GM23338 (cell line): ENCODE measurements at places on chromosomes 7 and 10. TPM values are rescaled to one million over a fixed set of nuclear protein-coding genes. Genes with fewer than 3 reads are reported as not detected.

The PKD2L1 gene
- polyA plus RNA-seq, result not detected in 2 replicates

The TFEC gene
- polyA plus RNA-seq, result not detected in 2 replicates

The NKX1-2 gene
- polyA plus RNA-seq, result 9.4 and 9.8 TPM in 2 replicates

The RSPH10B gene
- 0.99 TPM in 1 of 2 replicates, not detected in the other for polyA plus RNA-seq

The ITGA8 gene
- polyA plus RNA-seq, result not detected in 2 replicates

The WDFY4 gene
- polyA plus RNA-seq, result not detected in 2 replicates

The SYT15 gene
- polyA plus RNA-seq, result 0.83 and 1.5 TPM in 2 replicates

The DYDC2 gene
- 9.0 and 10.3 TPM in 2 replicates for polyA plus RNA-seq

GRCh38 chr10:122057841-122058413 is 69.0 kb downstream of the TACC2 start:
- no peak for DNase-seq

GRCh38 chr10:82149674-82150073 is 274.7 kb downstream of the NRG3 start:
- DNase-seq, result no peak

DNA sequence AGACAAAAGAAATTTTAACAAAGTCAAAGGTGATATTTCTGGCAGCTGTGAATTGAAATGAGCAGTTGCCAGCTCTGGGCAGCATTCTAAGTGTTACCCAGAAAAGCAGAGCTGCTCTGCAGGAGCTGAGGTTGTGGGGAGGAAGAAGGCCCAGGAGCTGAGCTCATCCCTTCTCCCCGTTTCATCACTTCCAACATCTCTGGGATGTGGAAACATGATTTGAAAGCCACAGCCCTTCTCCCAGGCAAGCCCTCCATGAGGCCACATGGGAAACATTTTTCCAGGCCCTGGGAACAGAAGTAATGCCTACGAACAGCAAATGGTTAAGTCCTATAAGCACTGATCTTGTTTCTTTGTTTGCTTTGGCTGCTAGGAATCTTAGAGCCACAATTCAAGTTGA is 10.9 kb upstream of the DMBT1 start:
- DNase-seq, result no peak

DNA sequence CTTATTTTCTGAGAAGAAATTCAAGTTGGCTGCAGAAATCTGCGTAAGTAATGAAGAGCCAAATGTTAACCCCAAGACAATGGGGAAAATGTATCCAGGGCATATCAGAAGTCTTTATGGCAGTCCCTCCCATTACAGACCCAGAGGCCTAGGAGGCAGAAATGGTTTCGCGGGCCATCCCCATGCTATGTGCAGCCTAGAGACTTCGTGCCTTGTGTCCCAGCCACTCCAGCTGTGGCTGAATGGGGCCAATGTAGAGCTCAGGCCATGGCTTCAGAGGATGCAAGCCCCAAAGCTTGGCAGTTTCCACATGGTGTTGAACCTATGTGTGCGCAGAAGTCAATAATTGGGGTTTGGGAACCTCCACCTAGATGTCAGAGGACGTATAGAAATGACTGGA is 131.9 kb downstream of the GPR37 start:
- DNase-seq, result no peak

GRCh38 chr10:115933098-115933497 is 339.9 kb downstream of the GFRA1 start:
- DNase-seq, result no peak

- DNase-seq, result peak; percentile 45
Measured at GRCh38 chr10:124827474-124827873, 25.9 kb downstream of the ABRAXAS2 start.

DNA sequence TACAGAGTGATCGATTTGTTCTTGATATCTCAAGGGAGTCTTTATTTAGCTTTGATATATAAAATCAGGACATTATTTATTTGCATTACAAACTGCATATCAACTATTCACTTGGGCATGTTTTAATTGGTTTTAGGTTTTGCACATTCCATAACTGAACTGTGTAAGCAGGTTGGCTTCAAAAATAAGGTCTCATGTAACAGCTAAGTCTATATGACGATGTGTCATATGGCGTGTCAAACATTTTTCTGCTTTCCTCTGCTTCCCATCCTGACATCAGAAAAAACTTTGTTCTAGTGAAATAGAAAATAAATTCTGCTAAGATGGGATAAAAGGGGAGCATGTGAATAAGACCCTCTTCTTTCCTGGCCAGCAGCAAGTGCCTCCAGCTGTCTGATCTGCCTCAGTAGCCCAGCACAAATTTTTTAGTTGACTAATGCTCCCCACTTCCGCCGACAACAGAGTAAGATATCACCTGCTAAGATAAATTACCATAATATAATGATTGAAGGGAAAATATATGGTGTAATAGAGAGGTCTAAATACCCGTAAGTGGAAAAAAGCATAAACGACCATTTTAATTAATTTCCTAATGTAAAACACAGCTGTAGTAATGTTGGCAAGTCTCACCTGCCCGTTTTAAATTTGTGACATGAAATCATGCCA is 180.5 kb downstream of the TAX1BP1 start:
- DNase-seq, result no peak

DNA sequence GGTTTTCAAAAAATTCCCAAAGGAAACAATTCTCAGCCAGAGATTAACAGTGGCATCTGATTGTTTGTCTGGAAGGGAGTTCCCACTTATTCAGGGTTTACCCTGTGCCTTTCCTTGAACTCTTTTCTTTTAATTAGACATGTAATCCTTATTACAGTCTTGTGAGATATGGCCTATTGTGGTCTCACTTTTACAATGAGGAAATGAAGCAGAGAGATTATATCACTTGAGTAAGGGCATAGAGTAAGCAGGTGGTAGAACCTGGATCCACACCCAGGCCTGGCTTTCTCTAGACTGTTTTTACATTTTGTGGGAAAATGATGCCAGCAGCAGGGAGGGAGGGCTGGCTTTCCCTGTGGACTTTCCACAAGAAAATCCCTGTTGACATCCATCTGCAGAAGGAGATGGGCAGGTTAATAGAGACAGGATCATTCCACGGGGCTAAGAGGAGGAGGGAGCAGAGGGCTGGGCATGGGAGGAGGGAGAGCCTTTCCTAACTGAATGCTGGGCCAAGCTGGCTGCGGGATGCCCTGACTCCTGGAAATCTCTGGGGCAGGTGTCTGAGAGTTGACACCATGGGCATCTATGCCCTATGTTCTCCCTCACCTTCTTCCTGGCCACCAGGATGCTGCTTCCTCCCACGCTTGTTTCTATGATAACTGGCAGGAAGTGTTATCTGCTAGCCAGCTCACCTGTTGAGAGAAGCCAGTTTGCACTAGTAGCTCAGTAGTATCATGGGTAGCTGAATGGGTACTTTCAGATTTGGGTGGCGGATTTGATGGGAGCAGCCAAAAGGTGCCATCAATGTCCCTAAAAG is 28.7 kb upstream of the ARHGAP22 start:
- DNase-seq, result no peak

- peak; percentile 30 for DNase-seq
Measured at GRCh38 chr10:121152033-121152432, 300.9 kb downstream of the WDR11 start.

GRCh38 chr10:6240254-6240653 is 37.5 kb downstream of the PFKFB3 start:
- DNase-seq, result no peak

- no peak for DNase-seq
Measured at GRCh38 chr10:89975071-89975470, 273.7 kb downstream of the KIF20B start.

DNA sequence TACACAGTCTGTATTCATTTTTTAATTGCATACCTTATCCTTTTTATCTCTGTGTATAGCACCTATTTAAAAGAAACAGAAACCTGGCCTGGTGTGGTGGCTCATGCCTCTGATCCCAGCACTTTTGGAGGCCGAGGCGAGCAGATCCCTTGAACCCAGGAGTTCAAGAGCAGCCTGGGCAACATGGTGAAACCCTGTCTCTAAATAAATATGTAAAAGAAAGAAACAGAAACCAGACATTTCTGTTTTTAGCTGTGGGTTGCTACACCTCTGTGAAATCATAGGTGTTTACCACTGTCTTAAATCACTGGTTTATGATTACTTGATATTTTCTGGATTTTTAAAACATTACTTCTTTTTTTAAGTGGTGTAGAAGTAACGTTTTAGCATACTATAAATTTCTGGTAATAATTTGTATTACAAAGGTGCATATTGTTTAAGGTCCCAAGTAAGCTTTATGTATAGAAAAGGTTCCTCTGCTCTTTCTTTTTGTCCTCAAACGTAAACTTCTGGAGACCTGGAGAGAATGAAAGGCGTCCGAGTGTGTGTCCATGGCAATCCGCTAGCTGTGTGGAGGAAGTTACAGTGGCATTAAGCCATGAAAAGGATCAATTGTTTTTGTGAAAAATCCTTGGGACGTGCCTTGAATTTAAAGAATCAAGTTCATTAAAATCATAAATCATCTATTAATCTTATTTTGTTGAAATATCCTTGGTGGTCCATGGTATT is 41.1 kb downstream of the PTPRZ1 start:
- no peak for DNase-seq

GRCh38 chr7:67438913-67439505 is 442.4 kb downstream of the TYW1 start:
- DNase-seq, result no peak

- peak; percentile 38 for DNase-seq
Measured at GRCh38 chr10:128411643-128412042, 285.4 kb upstream of the MKI67 start.

GRCh38 chr10:6033954-6034353 is 28.2 kb downstream of the IL2RA start:
- DNase-seq, result no peak

DNA sequence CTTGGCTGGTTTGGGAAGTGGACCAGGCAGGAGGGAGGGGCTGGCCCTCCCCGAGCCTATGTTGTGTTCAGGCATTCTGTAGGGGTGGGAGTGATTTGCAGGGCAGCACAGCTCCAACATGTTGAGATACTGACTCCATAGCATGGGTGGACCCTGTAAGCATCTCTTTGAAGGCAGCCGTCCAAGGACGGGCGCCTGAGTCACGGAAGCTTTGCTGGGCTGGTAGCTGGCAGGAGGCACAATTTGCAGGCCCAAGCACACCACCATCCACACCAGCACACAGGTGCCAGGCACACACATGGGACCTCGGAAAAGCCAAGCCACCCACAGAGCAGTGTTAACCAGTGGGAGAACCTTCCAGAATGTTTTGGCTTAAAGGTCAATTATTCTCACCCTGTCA is 505.1 kb upstream of the FOXK1 start:
- no peak for DNase-seq

DNA sequence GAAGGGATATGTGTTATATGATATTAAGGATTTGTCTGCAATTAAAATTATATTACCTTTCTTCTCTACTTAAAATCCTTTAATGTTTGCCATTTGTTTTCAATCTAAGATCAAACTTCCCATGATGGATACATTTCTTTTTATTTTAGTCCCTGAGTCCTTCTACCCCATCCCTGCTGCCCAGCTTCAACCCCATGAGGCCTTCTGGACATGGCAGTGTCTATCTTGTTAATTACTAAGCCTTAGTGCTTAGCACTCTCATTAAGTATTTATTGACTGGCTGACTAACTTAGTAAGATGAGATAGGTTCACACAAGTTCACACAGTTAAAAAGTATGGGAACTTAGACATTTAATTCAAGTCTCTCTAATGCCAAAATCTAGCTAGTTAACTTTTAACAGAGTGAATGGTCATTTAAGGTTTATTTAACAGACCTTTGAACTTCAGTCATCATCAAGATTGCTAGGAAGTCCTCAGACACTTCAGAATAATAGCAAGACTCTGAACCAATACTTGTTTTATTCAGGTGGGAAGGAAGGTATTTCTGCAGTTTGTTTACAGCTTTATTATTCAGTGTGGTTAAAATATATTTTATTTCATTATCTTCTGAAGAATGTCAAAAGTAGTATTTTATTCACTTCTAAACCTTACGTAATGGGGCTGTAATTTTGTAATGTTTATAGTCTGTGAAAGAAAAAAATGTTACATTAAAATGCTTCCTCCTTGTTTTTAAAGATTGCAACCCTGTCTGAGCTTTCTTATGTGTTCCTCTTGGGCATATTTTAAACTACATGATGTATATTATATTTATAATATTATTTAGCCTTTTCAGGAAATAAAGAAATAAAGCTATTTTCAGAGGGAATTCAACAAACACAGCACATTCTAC is 848.9 kb downstream of the REEP3 start:
- no peak for DNase-seq

- no peak for DNase-seq
Measured at GRCh38 chr7:83065714-83066113, 97.0 kb downstream of the PCLO start.

DNA sequence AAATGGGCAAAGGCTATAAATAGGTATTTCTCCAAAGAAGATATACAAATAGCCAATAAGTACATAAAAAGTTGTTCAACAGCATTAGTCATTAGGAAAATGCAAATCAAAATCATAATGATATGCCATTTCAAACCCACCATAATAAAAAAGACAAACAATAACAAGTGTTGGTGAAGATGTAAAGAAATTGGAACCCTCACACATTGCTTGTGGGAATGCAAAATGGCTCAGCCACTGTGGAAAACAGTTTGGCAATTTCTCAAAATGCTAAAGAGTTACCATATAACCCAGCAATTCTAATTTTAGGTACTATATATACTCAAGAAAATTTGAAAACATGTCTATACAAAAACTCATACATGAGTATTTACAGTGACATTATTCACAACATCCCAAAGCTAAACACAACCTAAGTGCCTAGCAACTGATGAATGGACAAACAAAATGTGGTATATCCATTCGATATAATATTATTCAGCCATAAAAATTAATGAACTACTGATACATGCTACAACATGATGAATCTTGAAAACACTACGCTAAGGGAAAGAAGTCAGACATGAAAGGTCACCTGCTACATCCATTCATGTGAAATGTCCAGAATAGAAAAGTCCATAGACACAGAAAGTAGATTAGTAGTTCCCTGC is 55.6 kb downstream of the CHCHD3 start:
- DNase-seq, result no peak

- no peak for DNase-seq
Measured at GRCh38 chr7:129649128-129649690, 37.7 kb downstream of the NRF1 start.
